ENCODE measurements at places on chromosomes 7 and 10.

- DNase-seq: no peak
Measured at GRCh38 chr7:2761801-2762497, 73.9 kb downstream of the AMZ1 start.

DNA sequence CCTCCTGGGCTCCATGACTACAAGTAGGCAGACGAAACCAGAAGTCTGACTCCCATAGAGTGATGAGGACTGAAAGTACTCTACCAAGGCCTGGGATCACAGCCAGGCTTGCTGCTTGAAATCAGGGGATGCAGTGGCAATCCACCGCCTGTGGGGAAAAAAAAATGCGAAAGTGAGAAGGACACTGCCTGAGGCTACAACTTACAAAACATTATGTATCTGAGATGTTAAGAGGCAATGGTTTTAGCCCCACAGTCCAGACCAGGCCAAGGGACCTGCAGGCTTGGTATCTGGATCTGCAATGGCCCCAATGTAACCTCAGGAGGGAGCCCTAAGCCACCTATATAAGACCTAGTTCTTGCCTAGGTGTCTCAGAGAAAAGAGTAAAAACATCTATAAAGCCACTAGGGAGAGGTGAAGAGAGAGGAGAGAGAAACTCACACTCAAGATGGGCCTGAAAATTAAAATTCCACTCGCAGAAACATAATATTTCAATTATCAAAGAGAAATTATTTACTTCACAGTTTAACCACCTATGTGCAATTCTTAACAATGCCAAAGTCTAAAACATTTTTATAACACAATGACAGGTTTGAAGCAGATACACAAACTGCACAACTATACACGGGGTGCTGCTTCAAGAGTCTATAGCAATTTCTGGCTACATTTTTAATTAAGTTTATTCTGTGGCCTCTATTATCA is 13.9 kb downstream of the DNAJC1 start:
- DNase-seq: no peak

DNA sequence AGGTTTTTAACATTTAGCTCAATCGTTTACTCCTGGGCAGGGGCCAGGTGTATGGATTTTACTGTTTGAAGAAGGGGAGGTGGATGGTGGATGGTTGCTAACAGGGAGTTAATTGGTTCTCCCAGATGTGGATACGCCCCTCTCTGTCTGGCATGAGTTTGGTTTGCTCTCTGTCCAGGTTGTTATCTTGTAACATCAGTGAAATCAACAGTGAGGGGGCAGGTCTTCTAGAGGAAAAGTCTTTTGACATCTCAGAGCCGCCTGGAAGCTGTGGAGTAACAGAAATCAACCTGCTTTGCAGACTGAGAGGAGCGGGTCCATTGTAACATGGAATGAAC is 243.4 kb downstream of the MGMT start:
- DNase-seq: no peak

- no peak for DNase-seq
Measured at GRCh38 chr7:147775516-147776284, 814.9 kb upstream of the C7orf33 start.

DNA sequence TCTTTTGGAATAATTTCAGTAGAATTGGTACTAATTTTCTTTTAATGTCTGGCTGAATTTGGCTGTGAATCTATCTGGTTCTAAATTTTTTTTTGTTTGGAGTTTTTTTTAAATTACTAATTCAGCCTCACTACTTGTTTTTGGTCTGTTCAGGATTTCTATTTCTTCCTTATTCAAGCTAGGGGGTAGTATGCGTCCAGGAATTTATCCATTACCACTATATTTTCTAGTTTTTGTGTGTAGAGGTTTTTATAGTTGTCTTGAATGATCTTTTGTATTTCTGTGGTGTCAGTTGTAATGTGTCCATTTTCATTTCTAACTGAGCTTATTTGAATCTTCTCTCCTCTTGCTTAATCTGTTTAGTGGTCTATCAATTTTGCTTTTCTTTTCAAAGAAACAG is 48.9 kb upstream of the ICA1 start:
- no peak for DNase-seq

DNA sequence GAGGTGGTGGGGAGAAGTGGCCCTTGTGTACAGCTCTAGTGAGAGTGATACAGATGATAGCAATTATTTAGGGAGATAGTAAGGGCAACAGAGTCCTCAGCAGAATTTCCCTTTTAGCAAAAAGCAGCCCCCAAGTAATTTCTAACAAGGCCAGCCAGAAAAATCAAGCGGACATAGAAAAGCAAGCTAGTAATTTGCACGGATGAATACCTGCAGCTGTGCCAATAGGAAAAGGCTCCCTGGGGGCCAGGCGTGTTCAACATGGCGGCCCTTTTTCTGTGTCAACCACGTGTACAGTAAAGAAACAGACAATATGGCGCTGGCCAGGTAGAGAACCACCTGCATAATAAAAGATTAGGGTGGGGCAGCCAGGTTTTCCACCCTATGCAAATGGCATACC is 7.4 kb downstream of the MCM10 start:
- DNase-seq: no peak

- no peak for DNase-seq
Measured at GRCh38 chr10:3127921-3128320, 44.7 kb downstream of the PITRM1 start.

DNA sequence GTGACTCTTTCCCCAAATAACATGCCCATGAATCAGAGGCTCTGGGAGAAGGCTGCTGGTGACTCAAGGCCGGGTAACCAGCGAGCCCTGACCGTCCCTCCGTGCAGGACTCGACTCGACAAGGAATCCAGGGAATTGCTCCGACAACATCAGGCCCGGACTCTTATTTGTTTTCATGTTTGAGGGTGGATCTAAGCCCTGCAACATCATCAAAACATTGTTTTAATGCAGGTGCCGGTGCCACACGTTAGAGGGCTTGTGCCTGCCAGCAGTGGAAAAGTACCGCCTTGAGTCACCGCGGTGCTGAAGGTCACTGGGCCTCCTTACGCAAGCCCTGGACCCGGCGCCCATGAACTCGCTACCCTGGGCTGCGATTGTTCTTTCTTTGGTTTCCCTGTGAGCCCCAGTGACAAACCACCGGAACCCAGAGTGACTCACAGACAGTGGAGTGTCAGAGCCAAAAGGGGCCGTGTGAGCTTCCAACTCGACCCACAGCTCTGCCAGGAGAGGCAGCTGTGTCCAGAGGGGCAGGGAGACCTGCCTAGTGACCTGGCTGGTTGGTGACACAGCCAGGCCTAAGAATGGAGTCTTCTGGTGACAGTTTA is 139.4 kb upstream of the SHH start:
- DNase-seq: no peak

DNA sequence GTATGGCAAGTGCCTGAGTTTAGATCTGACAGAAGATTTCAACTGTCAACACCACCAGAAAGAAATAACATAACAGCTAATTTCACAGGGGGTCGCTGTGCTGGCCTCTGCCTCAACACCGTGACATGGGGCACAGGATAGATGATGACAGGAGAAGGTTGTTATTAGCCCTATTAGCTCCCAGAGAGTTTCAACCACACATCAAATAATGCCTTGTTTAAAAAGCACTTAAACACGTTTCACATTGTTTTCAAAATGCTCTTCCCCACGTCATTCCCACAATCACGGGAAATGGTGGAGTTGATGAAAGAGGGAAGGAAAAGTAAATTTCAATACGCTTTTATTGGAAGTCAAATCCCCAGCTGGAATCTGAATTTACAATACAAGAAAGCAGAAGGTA is 184.7 kb downstream of the MAGI2 start:
- DNase-seq: no peak
